Activated CD4-positive, CD25-positive, alpha-beta regulatory T cell treated with anti-CD3 and anti-CD28 coated beads, Interleukin-2, amount 50 U/mL, for 16 hours (primary cell): ENCODE measurements at places on chromosomes 4 and X.

GRCh38 chr4:105154576-105154975 lies 7.9 kb downstream of the TET2 start:
- DNase-seq, result no peak

GRCh38 chrX:40581336-40581920 lies 658 bp downstream of the ATP6AP2 start:
- DNase-seq, result no peak

DNA sequence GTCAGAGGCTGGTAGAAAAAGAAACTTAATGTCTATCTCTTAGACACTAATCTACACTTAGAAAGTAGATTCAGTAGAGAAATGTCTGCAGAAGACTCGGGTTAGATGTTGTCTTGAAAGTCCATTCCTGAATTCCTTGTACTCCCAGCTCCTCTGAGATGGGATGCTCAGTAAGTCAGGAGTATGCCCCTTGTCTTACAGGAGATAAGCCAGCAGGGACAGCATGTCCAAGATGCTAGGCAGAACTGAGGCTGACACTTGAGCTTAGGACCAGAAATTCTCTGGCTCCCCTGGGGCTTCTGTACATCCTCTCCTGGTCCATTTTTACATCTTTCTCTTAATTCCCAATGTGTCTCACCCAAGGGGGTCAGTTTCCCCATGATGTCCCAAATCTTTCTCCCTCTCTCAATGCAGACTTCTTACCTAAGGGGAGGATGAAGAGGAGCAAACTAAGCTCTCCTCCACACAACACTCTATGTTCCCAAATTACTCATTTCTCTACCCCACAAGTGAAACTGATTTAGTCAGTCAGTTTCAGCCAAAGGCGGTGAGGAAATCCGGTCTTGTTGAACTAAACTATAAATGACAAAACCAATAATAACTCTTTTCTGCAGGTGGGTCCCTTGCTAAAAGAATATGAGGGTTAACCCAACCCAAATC lies 558.2 kb upstream of the DIPK2B start:
- no peak for DNase-seq

DNA sequence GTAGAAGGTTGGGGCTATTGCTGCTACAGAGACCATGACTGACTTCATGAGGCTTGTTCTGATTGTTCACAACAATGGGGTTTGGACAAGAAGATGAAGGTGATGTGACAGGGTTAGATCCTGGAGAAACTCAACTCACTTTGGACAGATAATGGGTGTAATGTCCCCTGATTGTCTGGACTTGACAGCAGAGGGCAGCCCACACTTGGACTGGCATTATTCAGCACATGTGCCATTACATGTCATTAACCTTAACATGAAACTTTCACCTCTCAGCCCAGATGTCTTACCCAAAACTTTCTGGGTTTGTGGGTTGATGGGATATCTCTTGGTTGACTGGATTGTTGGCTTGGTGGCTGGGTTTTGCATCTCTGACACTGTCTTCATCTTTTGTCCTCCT lies 101.5 kb downstream of the MXRA5 start:
- no peak for DNase-seq

DNA sequence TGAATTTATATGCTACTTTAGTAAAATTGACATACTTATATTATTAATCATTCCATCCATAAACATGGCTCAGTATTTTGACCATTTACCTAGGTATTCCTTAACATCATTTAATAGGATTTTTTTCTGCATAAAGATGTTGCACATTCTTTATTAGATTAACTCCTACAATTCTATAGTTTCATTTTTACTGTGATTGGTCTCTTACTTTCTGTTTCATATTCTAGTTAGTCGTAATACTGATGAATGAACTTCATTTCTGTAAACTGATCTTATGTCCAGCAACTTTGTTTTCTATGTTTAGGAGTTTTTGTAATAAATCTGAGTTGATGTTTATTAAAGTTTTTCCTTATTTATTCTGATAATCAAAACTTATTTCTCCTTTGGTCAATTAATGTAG lies 278.2 kb upstream of the CXXC4 start:
- no peak for DNase-seq

GRCh38 chrX:52585892-52586291 lies 68.8 kb downstream of the SSX7 start:
- no peak for DNase-seq

DNA sequence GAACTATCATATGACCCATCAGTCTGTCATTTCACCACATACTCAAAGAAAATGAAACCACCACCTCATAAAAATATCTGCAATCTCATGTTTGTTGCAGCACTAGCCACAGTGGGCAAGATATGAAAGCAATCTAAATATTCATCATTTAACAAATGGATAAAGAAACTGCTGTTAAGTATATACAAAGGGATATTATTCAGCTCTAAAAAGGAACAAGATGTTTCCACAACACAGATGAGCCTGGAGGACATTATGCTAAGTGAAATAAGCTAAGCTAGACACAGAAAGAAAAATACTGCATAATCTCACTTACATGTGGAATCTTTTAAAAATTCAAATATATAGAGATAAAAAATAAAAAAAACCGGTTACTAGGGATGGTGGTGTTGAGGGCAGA lies 108.2 kb upstream of the BRWD3 start:
- DNase-seq, result no peak

GRCh38 chrX:150975655-150976390 lies 7.3 kb upstream of the HMGB3 start:
- DNase-seq, result no peak

DNA sequence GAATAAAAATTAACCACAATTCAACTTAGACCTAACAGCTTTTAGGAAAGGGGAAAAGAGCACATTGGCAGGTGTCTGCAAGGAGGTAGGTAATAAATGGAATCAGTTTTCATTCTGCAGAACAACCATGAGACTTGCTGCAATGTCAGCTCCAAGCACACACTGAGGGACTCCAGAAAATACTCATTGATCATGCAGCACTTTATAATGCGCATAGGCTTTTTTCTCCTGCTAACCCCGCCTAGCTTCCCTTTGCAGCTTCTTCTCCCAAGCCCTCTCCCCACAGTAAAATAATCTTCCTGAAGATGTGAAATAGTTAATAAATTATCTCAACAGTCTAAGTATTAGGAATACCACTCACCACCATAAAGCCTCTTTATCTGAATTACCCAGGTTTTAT lies 36.9 kb downstream of the ANKRD17 start:
- DNase-seq, result no peak

GRCh38 chr4:102761906-102762305 lies 1.1 kb upstream of the MANBA start:
- DNase-seq, result no peak

GRCh38 chr4:72577211-72577610 lies 8.2 kb upstream of the ADAMTS3 start:
- no peak for DNase-seq

- DNase-seq, result no peak
These were observed 542.3 kb upstream of the ADGRL3 start for GRCh38 chr4:60657807-60658206.

GRCh38 chr4:2648159-2648814 lies 107.8 kb downstream of the TNIP2 start:
- DNase-seq, result no peak

DNA sequence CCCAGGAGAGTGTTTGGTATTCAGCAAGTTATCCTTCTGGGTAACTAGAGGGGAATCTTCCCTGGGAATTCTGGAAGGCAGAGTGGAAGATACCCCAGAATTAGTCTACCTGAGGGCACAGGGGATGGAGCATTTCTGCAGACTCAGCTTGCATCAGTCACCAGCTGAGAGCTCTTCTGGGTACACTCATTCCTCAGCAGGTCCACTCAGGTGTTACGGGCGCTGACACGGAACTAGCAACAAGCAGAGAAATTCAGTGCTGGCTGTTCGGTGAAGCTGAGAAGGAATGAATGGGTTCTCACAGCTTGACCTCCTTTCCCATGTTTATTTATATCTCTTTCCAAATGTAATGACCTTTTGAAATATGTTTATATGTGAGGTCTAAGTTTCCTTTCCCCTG lies 106.0 kb upstream of the PNPLA4 start:
- DNase-seq, result no peak

DNA sequence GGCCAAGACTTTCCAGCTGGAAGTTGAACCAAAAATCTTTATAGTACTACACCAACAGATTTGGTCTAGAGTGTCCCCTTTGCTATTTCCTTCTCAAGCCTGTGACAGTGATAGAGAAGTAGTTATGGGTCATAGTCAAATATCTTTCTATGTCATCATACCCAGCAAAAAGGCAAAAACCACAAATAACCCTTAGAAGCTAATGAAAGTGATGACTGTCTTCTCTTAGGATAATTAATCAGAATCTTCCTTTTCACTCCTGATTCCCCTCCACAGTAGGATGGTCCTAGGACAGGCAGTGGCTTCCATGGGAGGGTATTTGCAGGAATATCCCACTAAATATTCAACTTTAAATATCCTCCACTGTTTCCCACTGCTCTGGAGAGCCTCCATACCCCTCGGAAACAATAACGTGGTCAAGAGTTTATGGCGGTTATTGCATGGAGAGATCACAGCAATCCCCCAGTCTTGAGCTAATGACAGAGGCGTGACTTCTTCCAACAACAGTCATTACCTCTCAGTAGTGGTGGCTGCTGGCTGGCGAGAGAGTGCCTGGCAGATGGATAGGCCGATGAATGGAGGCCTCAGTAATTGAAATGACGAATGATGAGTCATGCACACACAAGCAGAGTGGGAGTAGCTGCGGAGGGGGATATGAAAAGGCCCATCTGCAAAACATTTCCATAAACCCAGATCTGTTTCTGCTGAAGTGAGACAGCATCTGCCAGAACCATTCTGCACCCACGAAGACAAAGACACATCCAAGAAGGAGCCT lies 154.9 kb downstream of the STK32B start:
- DNase-seq, result no peak

DNA sequence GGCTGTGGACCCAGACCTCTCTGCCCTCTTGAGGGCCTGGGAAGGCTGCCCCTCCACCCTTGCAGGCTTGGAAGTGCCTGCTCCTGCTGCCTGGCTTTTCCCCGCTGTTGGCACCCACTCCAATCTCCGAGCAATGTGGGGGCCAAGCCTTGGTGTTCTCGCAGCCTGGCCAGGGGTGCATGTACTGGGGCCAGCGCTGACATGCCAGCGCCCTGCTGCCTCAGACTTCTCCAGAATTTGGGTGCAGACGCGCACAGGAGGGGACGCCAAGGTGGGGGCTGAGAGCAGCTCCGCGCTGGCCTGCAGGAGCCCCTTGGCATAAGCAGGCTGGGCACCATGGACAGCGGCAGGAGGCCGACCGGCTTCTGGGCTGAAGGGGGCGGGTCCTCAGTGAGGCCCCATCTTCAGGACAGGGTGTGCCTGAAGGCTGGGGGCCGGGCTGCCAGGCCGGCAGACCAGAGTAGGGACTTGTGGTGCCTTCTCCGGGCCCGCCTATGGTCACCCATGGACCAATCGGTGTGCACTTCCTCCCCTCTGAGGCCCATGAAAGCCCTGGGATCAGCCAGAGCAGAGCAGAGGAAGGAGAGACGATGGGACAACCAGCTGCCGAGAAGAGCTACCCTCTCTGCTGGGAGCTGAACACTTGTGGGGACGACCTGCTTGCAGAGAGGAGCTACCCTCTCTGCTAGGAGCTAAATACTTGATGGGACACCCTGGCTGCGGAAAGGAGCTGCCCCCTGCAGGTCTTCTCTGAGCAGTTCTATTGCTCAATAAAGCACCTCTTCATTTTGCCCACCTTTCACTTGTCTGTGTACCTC lies 118.3 kb downstream of the DNAAF6 start:
- DNase-seq, result no peak

DNA sequence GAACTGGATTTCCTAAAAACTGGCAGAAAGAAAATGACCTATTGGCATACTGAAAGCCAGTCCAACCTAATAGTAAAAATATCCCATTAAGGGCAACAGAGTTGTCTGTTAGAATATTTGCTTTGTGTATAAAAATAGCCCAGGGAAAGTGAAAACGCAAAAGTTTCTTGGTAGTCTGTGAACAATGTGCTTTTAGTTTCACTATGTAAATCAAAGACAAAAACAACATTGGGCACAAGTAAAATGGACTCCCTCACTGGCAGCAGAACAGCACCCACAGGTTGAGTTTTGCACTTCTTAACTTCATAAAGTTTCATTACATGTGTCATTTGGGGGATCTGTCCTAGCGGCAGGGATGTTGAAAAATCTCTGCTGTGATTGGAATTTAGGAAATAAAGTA lies 4.3 kb upstream of the FGG start:
- no peak for DNase-seq

- no peak for DNase-seq
These were observed 158.6 kb upstream of the LDB2 start for GRCh38 chr4:17057035-17057434.

DNA sequence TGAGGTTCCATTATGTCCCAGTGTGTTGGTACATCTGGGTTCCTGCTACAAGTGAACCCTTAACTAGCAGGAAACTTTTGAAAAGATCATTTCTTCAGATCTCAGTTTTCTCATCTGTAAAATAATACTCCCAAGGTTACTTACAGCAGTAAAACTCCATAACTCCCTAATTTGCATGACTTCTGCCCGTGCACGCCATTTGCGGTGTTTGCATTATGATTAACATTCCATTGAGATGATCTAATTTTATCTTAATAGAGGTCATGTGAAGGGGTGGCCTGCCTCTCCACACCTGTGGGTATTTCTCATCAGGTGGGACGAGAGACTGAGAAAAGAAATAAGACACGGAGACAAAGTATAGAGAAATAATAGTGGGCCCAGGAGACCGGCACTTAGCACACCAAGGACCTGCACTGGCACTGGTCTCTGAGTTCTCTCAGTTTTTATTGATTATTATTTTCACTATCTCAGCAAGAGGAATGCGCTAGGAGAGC lies 219.8 kb downstream of the TLL1 start:
- DNase-seq, result no peak
